Left renal cortex interstitium (tissue), 4 donors: ENCODE measurements at places on chromosomes 2 and 18. TPM values are rescaled to one million over a fixed set of nuclear protein-coding genes. Genes with fewer than 3 reads are reported as not detected.

- DNase-seq, result no peak
Observed at GRCh38 chr2:21710031-21710430, 586.3 kb downstream of the TDRD15 start.

The RTP5 gene
- not detected for polyA plus RNA-seq

The RNU2-63P gene
- polyA plus RNA-seq, result not detected

GRCh38 chr2:168962636-168963035 is 61.5 kb downstream of the G6PC2 start:
- no peak for DNase-seq

- DNase-seq, result no peak
Observed at GRCh38 chr2:214995409-214995808, 143.0 kb downstream of the ABCA12 start.

GRCh38 chr18:31970617-31971016 is 27.7 kb upstream of the TRAPPC8 start:
- DNase-seq, result no peak

DNA sequence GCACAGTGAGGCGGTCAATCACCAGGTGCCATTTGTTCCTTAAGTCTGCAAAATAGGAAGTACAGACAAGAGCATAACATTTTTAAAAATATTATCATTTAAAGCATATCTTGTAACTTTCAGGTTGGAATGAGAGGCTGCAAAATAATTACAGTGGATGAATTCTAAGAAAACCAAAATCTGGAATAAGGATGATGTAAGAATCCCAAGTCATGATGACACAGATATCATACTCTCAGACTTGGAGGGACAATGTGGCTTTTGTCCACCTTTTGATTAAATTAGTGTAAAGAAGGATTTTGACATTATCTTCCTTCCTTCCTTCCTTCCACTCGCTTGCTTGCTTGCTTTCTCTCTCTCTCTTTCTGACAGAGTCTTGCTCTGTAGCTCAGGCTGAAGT is 244.4 kb downstream of the NAPG start:
- no peak for DNase-seq

The KCNG2 gene
- polyA plus RNA-seq, result 0.55 TPM

The ALS2 gene
- polyA plus RNA-seq, result 27.9 TPM

- no peak for DNase-seq
Observed at GRCh38 chr2:44930274-44931197, 11.0 kb upstream of the SIX3 start.

DNA sequence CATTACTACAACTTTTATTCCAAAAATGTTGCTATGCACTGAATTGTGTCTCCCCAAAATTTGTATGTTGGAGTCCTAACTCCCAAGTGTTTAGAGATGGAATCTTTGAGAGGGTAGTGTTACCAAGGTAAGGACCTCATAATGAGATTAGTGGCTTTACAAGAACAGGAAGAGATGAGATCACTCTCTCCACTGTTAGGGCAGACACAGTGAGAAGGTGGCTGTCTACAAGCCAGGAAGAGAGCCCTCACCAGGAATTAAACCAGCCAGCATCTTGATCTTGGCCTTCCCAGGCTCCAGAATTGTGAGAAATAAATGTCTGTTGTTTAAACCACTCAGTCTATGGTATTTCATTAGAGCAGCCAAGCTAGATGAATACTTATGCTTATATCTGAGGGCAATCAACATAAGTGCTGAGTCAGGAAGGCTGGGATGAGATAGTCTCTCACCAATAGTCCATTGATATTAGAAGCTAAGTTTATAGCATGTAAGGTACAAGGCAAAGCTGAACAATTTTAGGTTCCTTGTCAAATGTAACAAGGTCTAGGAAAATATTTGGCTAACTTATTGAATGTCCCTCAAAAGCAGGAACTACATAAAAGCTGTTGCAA is 317.6 kb upstream of the REG3G start:
- no peak for DNase-seq

The HMSD gene
- polyA plus RNA-seq, result 2.2 TPM

DNA sequence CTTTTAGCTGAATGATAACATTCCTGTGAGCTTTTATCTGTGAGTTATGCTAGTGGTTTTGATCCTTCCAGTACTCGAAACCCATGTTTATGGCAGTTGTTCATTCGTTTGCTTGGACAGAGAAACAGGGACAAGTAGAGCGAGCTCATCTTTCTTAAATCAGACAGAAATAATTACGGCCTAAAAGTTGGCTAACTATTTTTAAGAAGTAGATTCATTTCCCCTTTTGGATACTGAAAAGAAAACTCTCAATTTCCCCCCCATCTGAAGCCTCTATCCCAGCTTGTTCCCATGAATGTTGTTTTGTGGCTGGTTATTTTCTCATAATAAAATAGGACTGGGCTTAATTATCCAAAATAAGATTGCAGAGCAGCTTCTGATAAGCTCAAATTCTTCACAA is 67.1 kb downstream of the ANTXR1 start:
- DNase-seq, result no peak

The SMIM21 gene
- polyA plus RNA-seq, result 0.10 TPM

DNA sequence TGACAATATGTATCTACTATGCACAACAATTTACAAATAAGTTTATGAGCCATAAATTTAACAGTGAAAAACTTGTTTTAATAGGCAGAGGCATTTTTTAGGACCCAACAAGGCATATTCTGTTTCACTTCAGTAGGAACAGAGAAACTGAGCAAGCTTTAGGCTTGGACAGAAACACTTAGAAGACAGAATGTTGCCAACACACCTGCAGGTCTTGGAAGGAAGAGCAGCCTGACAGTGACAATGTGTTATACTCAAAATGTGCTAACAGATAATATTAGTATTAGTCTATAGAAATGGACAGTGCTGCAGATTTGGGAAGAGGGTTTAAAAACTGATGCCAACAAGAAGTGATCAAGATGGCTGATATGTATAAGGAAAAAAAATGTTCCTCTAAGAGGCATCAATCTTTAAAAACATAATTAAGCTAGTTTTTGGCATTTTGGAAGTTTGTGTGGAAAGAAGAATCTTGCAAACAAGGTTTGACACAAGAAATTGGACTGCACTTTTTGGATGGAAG is 297.1 kb upstream of the FSIP2 start:
- DNase-seq, result no peak

DNA sequence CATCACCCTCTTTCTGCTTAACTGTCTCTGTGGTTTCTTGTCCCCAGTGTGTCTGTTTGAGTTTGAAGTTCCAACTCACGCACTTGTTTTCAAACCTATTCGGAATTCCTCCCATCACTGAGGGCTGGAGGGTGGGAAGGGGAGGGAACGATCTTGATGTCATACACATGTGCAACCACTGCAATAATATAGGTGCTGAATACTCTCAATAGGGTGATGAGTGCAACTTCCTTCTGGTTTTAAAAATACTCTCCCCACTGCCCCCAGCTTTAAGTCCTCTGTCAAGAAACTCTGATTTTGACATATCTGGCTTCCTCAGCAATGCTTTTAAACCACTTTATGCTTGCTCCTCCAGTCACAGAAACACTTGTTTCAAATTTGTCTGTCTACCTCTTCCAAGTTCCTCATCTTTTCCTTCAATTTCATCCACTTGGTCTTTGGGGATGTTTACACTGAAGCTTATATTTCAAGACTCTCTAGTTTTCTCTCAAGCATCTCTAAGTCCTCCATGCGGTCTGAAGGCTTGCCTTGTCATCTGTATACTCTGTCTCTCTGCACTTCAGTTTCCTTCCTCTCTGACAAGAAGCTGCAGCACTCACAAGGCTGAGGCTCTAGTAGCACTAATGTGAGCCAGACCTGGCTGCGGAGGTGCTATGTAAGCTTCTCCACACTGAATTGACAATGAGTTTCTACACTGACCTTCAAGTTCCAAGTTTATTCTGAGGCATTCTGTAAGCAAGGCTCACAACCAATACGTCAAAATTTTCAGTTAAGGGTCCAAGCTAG is 422.3 kb downstream of the ZEB2 start:
- no peak for DNase-seq

DNA sequence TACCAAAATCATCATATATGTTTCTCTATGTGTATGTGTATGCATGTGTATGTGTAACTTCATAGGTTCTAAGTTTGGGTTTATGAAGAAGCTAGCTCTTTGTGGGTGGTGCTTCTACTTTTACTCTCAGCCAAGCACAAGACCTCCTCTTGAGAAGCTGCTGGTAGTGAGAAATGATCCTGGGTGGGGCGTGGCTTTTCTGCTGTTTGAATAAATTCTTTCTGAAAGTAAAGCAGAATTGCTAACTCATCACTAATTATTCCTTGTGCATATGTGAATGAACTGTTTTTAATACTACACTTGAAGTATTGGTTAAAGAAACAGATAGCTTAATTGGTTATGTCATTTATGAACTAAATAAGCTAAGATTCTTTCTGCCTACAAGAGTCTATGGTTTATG is 7.6 kb upstream of the GAREM1 start:
- DNase-seq, result no peak

The TMEM200C gene
- 1.3 TPM for polyA plus RNA-seq

The SRBD1 gene
- 25.9 TPM for polyA plus RNA-seq

DNA sequence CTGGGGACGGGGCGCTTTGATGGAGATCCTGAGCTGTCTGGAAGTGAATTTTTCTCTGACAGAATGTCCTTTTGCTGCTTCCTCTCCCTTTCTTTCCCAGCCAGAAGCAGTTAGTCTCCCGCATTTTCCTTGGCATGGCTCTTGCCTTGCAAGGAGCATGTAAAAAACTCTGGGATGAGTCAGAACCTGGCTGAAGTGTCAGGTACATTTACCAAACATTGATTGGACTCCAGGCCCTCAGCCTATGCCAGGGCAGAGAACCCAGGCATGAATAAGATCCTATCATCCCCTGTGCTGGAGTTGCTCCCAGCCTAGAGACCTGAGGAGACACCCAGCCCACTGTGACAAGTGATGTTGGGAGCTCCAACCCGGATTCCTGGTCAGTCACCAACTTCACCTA is 21.6 kb downstream of the STON1 start:
- DNase-seq, result no peak

The CPLX4 gene
- polyA plus RNA-seq, result 0.13 TPM

- DNase-seq, result no peak
Observed at GRCh38 chr2:47485177-47485576, 82.2 kb downstream of the MSH2 start.

DNA sequence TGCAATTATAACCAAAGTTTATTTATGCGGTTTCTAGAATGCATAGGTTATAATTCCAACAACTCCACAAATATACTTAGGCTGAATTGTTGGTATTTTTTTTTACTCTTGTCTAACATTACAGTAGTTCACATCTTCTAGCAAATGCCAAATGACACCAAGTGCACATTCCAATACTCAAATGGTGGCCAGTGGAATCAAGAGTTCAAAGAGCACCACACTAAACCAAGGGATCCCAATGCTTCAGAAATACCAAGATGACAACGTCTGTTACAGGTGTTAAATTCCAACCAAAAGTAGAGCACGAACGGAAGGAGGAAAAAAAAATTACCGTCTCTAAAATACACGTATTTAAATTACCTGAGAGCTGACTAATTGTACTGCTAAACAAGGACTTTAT is 136.2 kb downstream of the TMEM247 start:
- DNase-seq, result no peak

GRCh38 chr2:240921995-240922244 is 15.8 kb downstream of the CROCC2 start:
- no peak for DNase-seq

DNA sequence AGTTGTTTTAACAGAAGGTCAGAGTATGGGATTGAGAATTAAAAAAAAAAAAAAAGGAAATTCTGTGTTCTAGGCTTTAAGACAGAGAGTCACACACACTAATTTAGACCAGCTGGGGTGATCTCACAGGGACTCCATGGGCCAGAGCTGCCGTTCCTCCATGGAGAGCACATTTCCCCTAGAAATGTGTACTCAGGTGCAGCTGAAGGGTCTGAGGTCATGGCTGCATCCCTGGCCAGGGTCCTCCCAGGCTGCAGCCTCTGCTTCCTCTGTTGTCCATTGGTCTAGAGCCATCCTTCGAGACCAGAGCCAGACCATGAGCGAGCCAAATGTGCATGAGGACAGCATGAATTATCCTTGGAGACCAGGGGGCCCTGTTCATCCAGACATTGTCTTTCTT is 190.1 kb upstream of the TNP1 start:
- no peak for DNase-seq

The TUBB8B gene
- polyA plus RNA-seq, result 0.52 TPM

DNA sequence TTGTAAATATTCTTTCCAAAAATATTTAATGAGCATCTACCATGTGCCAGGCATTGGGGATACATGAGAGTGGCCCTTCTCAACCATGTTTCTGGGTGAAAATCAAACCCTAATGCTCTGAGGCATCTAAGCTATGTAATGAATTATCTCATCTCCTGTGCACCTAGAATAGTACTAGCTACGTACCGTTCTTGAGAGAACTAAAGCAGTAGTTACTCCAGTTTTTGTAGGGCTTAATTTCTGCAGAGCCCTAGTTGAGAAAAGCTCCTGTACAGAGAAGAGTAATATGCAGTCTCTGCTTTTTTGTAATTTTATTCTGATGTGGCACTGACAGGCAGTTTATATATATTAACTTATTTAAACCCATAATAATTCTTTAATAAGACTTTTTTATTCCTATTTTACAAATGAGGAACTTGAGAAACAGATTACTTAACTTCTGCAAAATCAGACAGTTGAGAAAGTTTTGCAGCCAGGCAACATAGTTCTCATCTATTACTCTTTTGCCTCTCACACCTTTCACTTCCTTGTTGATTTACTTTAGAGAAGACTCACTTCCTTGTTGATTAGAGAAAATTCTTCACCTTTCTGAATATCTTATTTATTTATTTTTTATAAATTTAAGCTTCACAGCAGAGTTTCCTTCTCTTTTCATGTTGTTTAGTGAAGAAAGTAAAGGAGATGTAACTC is 3.1 kb downstream of the SPOPL start:
- no peak for DNase-seq

GRCh38 chr2:138711812-138712211 is 68.4 kb downstream of the NXPH2 start:
- DNase-seq, result no peak

The NYAP2 gene
- 0.08 TPM for polyA plus RNA-seq

The IER3IP1 gene
- 39.6 TPM for polyA plus RNA-seq

The GALR1 gene
- 0.03 TPM for polyA plus RNA-seq

GRCh38 chr2:211823886-211824479 is 714.6 kb downstream of the ERBB4 start:
- DNase-seq, result no peak

The TGFA gene
- polyA plus RNA-seq, result 14.9 TPM

The INHA gene
- polyA plus RNA-seq, result 0.46 TPM

The LONRF2 gene
- polyA plus RNA-seq, result 2.3 TPM

The ARL4C gene
- 53.5 TPM for polyA plus RNA-seq

DNA sequence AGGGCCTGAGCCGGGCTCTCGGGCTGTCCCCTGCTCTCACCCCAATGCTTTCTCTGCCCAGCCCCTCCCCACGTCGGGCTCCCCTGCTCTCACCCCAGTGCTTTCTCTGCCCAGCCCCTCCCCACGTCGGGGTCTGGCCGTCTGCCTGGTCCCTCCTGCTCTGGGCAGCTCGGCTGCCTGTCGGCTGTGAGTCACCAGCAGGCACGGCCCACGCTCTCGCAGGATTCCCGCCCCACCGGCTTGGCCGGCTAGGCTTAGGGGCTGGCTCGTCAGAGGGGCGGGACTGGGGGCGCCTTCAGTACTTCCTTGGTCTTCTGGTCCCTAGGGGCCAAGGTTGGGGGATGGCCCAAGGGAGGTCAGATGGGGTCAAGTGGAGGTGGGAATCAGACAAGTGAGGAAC is 3.3 kb downstream of the BOK start:
- no peak for DNase-seq
